SW 1271 (cell line): ENCODE measurements at places on chromosomes 3 and 15.
A peak's percentile ranks its signal among the peaks of the same experiment; 100 is the strongest.

GRCh38 chr15:28185148-28185895, 86.2 kb upstream of the OCA2 start:
- no peak for DNase-seq

- no peak for DNase-seq
Observed at GRCh38 chr15:34304613-34305012, 33.0 kb downstream of the SLC12A6 start.

- peak; percentile 15 for DNase-seq
Observed at GRCh38 chr3:189756582-189757078, 125.4 kb downstream of the TP63 start.

- DNase-seq: peak; percentile 65
Observed at GRCh38 chr15:83287541-83288027, 3.1 kb upstream of the BNC1 start.

- peak; percentile 13 for DNase-seq
Observed at GRCh38 chr3:179446501-179446900, 4.8 kb downstream of the GNB4 start.

GRCh38 chr15:98427321-98427720, 221.0 kb upstream of the IGF1R start:
- no peak for DNase-seq

GRCh38 chr3:39104961-39105686, 2.3 kb downstream of the GORASP1 start:
- DNase-seq: no peak

GRCh38 chr3:183844606-183845005, 19.2 kb upstream of the MAP6D1 start:
- DNase-seq: peak; percentile 58

GRCh38 chr3:5473471-5473870, 286.0 kb downstream of the EDEM1 start:
- DNase-seq: no peak

DNA sequence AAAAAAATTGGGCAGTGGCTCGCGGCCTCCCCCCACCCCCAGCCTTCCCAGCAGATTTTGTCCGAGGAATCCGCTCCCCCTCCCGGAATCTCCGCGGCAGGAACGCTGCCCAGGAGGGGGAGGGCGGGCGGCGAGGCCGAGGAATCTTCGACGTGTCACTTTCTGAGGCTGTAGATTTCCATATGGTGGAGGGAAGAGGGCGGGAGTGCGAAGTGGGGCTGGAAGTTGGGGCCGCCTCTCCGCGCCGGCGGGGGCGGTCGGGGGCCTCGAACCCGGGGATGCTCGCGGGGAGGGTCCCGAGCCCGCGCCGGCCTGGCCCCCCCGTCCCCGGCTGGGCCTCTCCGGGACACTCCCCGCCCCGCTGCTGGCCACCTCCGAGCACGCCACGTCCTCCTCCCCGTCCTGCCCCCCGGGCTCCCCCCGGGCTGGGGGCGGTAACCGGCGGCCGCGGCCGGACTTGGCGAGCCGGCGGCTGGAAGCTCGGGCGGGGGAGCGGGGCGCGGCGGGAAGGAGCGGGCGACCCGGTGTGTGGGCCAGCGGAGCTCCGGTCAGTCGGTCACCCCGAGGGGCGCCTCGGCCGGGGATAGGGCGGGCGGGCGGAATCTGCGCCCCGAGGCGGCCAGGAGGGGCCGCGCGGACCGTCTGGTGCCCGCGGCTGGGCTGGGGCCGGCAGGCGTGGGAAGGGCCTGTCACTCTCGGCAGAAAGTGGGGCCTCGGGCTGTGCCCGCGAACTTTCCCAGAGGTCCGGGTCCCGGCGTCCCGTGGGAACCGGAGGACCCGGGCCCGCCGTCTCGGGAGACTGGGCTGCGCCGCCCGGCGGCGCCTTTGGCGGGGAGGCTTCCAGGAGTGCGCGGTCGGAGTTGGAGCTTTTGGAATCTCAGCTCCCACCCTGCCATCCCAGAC, 951 bp downstream of the FNDC3B start:
- DNase-seq: peak; percentile 79

DNA sequence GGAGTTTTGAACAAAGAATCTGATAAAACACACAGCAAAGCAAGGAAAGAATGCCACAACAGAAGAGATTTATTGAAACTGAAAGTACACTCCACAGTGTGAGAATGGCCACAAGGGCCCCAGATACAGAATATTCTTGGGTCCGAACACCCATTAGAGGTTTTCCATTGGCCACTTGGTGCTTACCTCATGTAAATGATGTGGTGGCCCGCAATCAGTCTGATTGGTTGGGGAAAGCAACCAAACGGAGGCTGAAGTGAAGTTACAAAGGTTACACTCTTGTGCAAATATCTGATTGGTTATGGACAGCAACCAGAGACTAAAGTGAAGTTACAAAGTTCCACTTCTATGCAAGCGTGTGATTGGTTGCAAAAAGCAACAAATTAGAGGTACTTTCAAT, 20.4 kb downstream of the NSUN3 start:
- no peak for DNase-seq

DNA sequence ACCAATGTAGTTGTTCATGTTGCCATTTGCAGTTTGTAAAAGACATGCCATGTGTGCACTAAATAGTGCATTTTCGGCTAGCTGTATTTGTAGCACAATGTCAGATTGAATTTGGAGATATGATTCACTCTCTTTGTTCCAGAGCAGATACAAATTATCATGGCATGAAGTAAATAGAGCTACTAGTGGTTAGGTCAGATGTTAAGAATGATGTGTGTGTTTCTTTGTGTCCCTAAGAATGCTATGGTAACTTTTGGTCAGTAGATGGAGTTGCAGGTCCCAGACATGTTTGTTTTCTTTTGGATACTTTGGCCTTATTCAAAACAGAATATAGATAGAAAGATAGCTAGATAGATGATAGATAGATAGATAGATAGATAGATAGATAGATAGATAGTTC, 595.8 kb downstream of the NLGN1 start:
- DNase-seq: no peak

GRCh38 chr3:15284121-15284889, 48.1 kb downstream of the SH3BP5 start:
- DNase-seq: no peak

GRCh38 chr3:186464424-186465093, 79.6 kb downstream of the CRYGS start:
- no peak for DNase-seq

- no peak for DNase-seq
Observed at GRCh38 chr3:150275941-150276340, 132.2 kb upstream of the TSC22D2 start.

- no peak for DNase-seq
Observed at GRCh38 chr3:119542168-119542767, 17.1 kb downstream of the CD80 start.

GRCh38 chr15:98422130-98422478, 226.2 kb upstream of the IGF1R start:
- no peak for DNase-seq

DNA sequence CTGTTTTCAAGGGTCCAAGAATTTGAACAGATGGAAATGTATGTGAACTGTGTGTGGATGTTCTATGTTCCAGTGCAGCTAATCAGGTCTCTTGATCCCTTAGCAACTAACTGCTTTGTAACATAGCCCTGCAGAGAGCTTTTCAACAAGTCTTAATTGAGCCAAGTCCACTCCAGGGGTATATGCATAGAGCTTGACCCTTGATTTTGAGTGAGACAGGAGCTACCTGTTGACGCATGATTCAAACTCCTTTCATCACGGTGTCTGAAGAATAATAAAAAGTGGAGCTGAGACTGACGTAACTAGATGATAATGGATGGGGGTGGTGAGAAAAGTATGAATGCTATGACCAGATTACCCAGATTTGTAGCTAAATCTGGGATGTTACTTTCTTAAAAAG, 93.3 kb upstream of the CCDC54 start:
- DNase-seq: no peak

DNA sequence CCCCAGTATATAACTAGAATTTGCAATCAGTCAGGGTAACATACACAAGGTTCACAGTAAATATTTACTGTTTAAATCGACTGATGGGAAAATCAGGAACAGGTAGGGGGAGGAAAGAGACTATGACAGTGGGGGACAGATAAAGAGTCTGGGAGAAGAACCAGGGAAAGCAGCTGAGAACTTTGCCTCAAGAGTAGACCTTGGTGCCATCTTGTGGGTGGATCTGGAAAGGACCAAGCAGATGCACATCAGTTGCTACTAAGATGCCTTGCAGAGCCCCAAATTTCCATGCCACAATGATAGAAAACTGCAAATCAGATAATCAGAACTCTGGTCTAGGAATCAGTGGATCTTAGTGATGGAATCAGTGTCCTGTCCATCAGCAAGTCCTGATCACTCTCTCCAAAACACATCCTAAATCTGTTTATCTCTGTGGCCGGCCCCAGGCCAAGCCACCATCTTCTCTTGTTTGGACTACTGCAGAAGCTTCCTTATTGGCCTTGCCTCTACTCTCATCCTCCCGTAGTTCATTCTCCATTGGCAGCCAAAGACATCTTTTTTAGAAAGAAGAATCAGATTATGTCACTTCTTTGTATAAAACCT, 62.7 kb downstream of the PDE8A start:
- peak; percentile 16 for DNase-seq

- no peak for DNase-seq
Observed at GRCh38 chr3:38278841-38279240, 3.3 kb upstream of the SLC22A14 start.
